ENCODE measurements at places on chromosomes 1 and 21.

DNA sequence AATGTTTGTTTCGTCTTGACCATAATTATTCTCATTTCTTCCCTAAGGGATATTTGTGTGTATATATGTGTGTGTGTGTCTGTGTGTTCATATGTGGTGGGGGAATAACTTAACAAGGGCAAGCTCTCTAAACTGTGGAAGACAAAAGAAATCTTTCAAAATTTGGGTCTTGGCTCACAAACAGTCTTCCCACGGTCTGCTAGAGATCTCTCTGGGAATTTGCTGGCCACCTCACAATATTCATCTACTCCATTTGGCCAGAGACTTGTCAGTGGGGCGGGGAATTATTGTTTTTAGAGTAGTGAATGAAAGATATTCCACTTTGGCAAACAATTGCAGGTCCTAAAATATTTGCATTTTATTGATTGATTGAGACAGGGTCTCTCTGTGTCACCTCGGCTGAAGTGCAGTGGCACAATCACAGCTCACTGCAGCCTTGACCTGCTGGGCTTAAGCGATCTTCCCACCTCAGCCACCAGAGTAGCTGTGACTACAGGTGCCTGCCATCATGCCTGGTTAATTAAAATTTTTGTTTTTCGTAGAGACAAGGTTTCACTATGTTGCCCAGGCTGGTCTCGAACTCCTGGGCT lies 8.0 kb upstream of the EIF2B3 start:
- DNase-seq, result no peak

- DNase-seq, result no peak
These were observed 83.4 kb downstream of the KCND3 start for GRCh38 chr1:111906111-111906510.

DNA sequence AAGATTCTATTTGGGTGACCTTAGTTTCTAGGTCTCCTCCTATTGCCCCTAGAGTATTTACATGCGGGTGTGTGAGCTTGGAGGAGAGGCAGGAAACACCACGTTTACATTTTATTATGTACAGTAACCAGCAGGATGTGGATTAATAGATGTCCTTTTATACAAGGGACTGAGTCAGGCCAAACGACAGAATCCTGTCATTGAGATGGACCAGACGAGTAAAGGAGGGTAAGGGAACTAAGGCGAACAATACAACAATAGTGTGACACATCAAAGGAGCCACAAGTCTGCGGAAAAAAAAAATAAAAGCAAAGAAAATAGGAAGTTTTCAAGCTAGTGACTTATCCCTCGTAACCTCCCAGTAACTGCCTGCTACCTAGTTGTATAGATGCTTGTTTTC lies 151.1 kb downstream of the GABPA start:
- no peak for DNase-seq

DNA sequence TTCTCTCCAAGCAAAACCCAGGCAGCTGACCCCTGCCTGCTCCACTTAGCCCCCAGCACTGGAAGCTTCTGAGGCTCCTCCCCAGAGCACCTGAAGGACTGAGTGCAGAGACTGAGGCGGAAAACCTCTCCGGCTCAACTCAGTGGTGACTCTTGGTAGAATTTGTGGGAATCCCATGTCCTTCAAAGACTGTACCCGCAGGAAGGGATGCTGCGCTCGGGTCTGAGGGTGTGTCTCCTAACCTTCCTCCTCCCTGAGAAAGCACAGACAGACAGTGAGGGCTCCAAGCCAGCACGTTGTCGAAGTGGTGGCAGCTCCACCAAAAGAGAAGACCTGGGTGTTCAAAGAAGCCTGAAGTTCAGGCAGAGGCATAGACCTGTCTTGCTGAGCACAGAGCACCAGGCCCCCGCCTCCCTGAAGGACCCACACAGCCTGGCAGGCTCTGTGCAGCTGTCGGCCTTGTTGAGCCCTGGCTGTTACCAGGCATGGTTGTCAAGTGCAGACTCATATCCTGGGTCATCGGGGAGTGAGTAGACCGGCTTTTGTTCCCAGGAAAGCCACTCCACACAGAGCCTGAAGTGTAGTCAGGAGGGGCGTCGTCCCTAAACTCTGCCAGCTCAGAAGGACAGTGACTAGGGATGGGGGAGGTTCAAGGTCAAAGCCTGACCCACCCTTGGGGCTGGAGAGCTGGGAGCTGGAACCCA lies 36.7 kb downstream of the CSMD2 start:
- no peak for DNase-seq

- no peak for DNase-seq
These were observed 19.4 kb upstream of the GUCA2A start for GRCh38 chr1:42183957-42184268.

- no peak for DNase-seq
These were observed 29.1 kb downstream of the S100A10 start for GRCh38 chr1:151964510-151964909.

DNA sequence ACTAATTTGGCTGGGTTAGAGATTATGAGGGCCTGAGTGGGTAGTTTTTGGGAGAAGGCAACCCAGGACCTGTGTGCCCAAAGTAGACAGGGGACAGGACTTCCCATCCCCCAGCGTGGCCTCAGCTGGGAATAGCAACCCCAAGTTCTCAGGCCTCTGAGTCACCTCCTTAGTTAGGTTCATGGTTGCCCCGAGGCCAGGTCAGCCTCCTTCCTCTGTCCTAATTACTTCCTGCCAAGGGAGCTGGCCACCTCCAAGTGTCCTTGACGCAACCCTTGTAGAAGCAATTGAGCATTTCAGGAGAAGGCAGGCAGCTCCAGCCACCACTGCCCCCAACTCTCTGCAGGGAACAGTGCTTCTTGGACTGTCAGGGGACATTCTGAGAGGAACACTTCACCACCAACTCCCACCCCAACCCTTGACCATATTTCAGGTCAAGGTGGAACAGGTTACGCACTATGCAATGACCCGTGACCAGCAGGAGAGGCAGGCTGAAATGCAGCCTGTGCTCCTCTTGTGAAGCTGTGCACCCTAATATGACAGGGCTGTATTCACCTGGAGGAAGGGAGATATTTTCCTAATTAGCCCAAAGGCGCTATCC lies 5.1 kb upstream of the NT5C1A start:
- DNase-seq, result no peak

Data from CD4-positive, alpha-beta T cell treated with Interleukin-6 for 4 hours (primary cell).